Stimulated activated CD4-positive, alpha-beta T cell treated with anti-CD3 and anti-CD28 coated beads, Interleukin-1b, Interleukin-23, amount 100 ng/mL, for 1 hour (primary cell): ENCODE measurements at places on chromosomes 6 and 20.

DNA sequence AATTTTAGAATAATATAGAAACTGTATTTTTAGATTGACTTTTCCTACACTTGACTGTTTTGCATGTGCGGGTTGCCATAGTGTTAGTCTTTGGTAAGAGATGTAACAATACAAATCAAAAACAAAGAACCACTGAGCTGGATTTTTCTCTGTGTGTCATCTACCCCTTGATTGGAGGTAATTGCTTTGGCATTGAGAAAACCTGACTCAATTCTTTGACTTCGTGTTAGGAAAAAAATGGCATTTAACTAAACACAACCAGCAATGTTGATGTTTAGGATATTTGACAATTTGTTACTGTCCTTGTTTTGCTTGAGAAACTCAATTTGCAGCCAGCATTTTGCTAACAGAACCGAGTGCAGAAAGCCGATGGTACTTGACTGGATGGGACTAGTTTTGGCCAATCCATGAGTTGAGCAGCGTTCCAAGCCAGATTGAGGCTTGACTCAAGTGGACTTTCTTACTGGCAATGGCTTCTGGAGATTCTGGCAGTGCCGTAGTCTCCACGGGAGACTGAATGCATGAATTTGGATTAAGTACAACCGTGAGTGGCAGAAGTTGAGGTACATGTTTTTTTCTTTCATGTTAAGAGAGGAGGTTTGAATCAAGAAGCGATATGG lies 17.1 kb downstream of the TPBG start:
- no peak for DNase-seq

DNA sequence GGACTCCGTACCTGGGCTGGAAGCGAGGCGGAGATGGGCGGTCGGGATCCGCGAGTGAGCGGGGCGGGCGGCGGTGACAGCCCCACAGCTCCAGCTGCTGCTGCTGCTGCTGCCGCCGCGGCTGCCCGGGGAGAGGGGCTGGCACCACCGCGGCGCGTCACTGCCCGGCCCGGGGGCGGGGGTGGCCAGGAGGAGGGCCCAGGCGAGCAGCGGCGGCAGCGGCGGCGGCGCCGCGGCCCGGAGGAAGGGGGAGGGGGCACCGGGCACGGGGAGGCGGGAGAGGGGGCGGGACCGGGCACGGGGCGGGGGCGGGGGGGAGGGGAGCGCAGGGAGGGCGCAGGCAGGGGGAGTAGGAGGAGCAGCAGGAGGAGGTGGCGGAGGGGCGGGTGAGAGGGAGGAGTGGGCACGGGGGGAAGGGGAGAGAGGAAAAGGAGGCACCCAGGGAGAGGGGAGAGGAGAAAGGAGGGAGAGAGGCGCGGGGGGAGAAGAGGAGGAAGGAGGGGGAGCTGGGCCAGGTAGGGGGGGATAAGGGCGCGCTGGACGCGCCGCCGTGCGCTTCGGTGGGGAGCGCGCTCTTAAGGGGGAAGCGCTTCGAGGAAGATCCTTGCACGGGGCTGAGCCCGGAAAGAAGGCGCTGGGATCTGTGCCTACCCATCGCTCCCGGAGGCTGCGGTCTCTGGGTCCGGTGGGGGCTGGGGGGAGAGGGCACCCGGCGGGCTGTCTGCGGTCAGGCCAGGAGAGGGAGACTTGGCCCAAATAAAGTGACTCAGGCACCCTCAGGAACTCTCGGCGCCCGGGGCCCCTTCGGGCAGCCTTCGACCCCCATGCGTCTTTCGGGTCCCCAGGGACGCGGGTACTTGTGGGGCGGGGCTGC lies 101.5 kb downstream of the NOL4L start:
- peak; percentile 39 for DNase-seq

DNA sequence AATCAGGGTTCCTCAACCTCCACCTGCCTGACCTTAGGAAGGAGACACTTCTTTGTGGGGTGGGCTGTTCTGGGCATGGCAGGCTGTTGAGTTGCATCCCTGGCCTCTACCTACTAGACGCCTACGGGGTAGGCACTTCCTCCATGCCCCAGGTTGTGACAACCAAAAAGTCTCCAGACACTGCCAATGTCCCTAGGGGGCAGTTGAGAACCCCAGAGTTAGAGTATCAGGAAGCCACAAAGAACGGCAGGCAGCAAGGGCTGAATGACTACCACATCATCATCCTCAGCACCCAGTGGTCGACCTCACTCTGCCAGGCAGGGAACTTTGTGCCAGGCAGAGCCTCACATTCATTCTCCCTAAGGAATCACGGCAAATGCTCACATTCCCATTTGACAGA lies 21.5 kb downstream of the PMEPA1 start:
- DNase-seq = no peak

- no peak for DNase-seq
Measured at GRCh38 chr20:46699651-46700359, 9.6 kb upstream of the SLC2A10 start.

DNA sequence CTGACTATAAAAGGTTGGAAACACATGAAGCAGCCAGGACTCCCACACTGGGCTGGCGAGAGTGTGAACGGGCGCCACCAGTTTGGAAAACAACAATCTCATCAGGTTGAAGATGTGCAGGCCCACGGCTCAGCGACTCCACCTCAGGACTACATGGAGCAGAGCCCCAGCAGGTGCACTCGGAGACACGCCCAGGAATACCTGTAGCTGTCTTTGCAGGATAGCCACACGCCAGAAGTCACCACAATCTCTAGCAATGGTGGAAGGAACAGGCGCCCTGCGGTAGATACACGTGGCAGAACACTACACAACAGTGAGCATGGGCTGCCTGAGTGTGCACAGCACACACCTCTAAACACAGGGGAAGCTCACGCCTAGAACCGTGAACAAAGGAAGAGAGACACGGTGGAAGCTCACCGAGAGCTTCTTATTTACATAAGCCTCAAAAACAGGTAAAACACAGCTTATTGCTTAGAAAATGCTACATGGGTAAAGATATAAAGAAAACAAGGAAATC lies 28.7 kb upstream of the RPS6KA2 start:
- no peak for DNase-seq

DNA sequence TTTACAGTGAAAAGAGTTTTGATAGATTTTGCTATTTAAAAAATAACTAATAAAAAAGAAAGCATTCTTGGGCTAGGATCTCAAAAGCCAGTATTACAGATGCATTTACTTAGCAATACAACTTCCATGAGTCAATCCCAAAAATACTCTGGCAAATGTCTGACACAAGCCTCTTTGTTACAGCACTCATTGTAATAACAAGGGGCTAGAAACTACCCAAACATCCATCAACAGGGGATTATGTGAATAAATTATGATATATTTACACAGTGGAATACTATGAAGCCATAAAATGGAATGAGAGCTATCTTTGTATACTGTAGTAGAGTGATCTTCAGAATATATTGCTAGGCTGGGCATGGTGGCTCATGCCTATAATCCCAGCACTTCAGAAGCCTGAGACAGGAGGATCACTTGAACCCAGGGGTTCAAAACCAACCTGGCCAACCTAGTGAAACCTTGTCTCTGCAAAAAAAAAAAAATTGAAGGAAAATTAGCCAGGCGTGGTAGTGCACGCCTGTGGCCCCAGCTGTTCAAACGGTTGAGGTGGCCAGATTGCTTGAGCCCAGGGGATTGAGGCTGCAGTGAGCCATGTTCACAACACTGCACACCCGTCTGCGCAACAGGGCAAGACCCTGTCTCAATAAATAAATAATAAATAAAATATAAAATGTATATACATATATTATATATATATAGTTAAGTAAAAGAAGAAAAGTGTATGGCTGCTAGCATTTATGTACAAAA lies 34.7 kb upstream of the TOP1 start:
- DNase-seq = no peak

- DNase-seq = no peak
Measured at GRCh38 chr6:45454008-45454911, 76.5 kb upstream of the SUPT3H start.

- no peak for DNase-seq
Measured at GRCh38 chr20:933029-933428, 16.9 kb upstream of the ANGPT4 start.

GRCh38 chr20:36093025-36093803 lies 61.3 kb upstream of the EPB41L1 start:
- DNase-seq = no peak

GRCh38 chr6:107122748-107123147 lies 7.4 kb upstream of the BEND3 start:
- DNase-seq = no peak

DNA sequence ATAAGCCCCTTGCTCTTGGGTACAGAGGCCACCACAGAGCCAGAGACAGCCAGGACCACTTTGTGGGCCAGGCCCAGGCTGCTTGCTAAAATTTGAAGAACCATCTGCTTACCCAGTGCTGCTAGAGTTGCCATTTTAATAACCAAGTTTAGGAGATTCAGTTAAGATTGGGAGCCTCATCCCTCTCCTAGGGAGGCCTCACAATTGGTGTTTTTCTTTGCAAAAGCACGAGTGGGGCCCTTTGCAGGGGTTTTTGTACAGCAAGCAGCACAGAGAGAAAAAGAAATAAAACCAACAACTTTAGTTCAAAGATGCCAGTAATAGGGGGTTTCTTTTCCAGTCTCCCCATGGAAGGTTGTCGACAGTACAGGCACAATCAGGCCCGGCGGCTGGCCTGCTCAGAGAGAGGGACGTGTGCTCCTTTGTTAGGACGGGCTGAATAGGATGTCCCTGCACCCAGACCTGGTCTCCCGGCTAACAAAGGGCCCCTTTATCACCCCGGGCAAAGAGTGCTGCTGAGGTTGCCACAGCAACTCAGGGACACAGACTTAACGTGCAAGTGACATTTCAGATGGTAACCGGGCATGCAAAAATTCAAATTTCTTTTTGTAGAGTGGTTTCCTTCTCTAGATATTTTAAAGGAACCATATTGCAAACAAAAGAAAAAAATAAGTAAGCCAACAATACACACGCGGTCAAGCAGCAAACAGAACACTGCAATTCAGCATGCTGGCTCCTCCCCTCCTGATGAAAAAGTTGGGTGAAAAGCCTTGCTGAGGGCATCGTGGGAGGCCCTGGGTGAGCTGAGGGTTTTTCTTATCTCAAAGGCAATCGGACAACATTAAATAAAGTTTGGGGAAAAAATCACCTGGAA lies 10.5 kb upstream of the TOX2 start:
- DNase-seq = no peak

DNA sequence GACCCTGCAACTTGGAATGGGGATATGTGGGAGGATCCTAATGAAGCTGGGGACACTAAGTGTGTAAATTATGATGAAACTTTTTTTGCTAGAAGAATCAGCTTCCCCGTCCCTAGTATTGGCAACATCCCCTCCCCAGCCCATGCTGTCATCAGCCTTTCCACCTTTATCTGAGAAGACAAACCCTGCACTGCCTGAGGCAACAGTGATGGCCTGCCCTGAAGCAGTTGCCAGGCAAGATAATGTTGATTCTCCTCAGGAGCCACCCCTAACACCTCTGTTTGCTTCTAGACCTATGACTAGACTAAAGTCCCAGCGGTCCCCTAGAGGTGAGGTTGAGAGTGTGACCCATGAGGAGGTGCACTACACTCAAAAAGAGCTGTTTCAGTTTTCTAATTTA lies 27.1 kb downstream of the MICA start:
- DNase-seq = no peak

GRCh38 chr6:25660512-25660911 lies 8.5 kb downstream of the SCGN start:
- no peak for DNase-seq

GRCh38 chr6:73451223-73452106 lies 632 bp downstream of the CGAS start:
- peak; percentile 17 for DNase-seq

- no peak for DNase-seq
Measured at GRCh38 chr6:10837622-10837994, 731 bp downstream of the MAK start.

GRCh38 chr6:13874191-13874549 lies 50.6 kb upstream of the RNF182 start:
- DNase-seq = no peak

- no peak for DNase-seq
Measured at GRCh38 chr6:32436995-32437836, 2.5 kb upstream of the HLA-DRA start.

- no peak for DNase-seq
Measured at GRCh38 chr20:257419-257818, at the start of gene DEFB132. DEFB132 (plus strand) TSS chr20:257724; CDS start chr20:257779, 55 bp downstream.

GRCh38 chr20:41881466-41882046 lies 263.4 kb upstream of the CHD6 start:
- no peak for DNase-seq

GRCh38 chr20:60201198-60201835 lies 243.1 kb downstream of the CDH26 start:
- no peak for DNase-seq
